Activated CD4-positive, alpha-beta T cell treated with anti-CD3 and anti-CD28 coated beads, Interleukin-2, amount 50 U/mL, for 4 hours (primary cell): ENCODE measurements at places on chromosomes 4 and X.

DNA sequence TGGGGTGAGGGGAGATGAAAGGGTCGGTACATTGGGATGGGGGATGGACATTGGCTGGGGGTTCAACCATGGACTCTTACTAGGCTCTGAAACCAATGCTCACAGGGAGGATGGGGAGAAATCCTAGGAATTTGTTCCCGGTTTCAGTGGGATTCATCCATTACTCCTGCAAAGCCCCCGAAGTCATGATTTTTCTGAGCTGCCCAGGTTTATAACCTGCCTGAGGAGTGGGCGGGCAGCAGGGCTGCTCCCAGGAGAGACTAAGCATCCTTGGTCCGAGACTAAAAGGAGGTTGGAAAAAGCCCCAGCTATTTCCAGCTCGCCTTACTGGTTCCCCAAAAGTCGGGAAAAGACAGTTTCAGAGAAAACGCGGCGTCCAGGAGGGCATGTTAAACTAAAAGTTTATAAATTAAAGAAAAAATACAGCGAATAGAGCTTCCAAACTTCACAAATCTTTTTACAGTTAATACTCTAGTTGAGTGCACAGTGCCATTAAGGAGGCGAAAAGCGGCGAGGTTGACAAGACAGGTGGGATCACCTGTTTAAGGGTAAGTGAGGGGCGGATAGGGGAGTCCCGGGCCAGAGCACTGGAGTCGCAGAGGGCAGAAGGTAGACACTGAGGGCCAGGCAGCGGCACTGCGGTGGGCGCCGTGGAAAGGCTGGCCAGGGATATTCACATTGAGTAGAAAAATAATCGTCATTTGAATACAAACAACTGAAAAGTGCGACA, 3.7 kb downstream of the NKX3-2 start:
- no peak for DNase-seq

- no peak for DNase-seq
Observed at GRCh38 chrX:129780441-129781105, 824 bp downstream of the SASH3 start.

GRCh38 chrX:320126-320783, 1.7 kb upstream of the GTPBP6 start:
- DNase-seq = no peak

GRCh38 chr4:176779421-176779820, 13.3 kb downstream of the VEGFC start:
- DNase-seq = no peak

DNA sequence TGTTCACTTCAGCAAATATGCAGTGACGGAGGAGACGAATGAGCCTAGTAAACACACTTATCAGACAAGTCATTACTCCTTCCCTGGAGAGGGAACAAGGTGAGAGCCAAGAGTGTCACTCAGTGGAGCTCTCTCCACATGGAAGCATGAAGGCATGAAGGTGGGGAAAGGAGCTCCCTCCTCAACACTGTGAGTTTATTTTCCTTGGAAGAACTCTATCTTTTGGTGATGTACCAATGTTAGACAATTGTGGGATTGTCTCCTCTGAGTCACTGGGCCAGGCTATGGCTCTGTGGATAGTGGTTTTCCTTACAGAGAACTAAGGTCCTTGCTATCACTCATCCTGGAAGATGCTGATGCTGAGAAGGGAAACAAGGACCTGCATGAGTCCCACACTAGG, 200.2 kb downstream of the CPEB2 start:
- DNase-seq = no peak
